ENCODE measurements at places on chromosomes 6 and 20.

GRCh38 chr6:144954241-144954556 is 669.1 kb downstream of the UTRN start:
- no peak for DNase-seq

DNA sequence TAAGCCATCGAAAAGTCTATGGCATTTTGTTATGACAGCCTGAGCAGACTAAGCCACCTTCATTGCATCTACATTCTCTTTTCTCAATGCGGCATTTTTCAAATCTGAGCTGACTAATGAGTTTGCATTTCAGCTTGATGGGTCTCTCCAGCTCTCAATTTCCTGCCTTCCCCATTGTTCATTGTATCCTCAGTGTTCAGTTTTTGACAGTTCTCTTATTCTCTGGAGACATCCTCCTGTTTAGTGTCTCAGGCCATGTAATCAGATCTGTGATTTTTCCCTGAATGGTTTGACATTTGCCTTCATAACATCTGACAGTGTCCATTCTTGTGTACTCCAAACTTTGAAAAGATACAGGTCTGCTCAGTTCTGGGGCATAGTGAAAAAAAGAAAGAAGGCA is 27.9 kb upstream of the MCM3 start:
- no peak for DNase-seq

DNA sequence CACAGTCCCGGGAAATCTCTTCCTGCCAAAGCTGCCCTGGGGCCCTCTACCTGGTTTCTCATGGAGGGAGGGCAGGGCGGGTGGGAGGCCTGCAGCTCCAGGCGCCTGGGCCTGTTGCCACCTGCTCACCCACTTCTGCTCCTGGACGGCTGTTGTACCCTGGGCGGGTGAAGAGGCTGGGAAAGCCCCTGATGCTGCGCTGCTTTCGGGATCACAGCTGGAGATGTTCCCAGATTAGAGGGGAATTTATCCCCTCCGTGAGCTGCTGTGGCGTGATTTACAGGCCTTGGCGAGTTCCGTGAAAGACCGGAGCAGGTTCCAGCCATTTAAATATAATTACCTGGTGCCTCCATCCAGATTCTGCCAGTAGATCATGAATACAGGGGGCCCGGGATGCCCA is 12.3 kb upstream of the VSTM2L start:
- DNase-seq = no peak

GRCh38 chr6:36149476-36149875 is 19.2 kb downstream of the MAPK13 start:
- no peak for DNase-seq

DNA sequence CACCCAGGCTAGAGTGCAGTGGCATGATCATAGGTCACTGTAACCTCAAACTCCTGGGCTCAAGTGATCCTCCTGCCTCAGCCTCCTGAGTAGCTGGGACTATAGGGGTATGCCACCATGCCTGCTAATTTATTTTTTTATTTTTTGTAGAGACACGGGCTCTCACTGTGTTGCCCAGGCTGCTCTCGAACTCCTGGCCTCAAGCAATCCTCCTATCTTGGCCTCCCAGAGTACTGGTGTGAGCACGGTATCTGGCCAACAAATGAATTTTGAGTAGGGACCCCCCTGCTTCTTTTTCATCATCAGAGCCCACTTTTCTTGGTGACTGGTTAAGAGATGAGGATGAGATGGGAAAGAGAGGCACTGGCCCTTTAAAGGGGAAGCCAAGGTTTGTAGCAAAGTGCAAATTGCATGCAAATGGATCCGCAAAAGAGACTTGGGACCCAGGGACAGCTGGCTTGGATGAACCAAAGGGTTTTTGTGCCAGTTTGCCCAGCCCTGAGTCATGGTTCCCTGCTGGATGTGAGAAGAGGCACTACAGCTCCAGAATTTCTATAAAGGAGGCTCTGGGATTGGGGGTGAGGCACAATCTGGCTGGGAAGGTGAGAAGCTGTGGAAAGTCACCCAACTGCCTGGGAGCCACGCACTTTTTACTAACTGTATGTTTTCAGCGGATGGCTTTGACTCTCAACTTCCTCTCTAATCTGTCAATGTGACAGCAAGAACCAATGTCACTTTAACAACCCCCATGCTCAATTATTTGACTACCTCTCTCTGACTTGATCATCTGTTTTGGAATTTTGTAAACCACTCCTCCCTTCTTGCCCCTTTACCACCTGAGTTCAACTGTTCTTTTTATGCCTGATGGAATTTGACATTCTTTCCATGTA is 58.7 kb upstream of the RNF24 start:
- no peak for DNase-seq

- no peak for DNase-seq
These were observed 33.4 kb downstream of the PLN start for GRCh38 chr6:118581489-118581959.

DNA sequence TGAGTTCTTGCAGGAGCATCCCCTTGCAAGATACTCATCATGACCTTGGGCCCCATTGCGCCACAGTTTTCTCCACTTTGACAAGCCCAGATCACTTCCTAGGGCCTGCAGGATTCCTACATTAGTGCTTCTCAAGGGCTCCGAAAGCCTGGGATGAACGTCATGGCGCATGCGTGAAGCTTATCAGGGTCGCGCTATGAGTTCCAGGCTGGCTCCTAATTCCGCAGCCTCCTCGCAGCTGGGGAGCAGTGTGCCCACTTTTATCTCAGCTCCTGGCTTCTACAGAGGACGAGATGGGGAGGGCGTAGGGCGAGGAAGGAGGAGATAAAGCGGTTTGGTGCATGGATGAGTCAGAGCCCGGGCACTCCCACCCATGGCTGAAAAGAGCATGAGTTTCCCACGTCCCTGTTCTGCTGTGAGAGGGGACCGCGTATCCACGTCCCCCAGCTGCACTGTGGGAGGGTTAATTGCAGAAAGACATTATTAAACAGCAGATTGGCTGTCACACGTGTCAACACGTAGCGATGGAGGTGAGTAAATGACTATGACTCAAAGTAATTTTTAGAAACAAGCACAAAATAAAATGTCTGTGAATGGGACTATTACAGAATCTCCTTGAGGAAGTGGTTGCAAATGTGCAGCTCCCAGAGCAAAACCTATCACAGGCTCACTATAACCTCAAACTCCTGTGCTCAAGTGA is 72.9 kb upstream of the DSP start:
- no peak for DNase-seq

DNA sequence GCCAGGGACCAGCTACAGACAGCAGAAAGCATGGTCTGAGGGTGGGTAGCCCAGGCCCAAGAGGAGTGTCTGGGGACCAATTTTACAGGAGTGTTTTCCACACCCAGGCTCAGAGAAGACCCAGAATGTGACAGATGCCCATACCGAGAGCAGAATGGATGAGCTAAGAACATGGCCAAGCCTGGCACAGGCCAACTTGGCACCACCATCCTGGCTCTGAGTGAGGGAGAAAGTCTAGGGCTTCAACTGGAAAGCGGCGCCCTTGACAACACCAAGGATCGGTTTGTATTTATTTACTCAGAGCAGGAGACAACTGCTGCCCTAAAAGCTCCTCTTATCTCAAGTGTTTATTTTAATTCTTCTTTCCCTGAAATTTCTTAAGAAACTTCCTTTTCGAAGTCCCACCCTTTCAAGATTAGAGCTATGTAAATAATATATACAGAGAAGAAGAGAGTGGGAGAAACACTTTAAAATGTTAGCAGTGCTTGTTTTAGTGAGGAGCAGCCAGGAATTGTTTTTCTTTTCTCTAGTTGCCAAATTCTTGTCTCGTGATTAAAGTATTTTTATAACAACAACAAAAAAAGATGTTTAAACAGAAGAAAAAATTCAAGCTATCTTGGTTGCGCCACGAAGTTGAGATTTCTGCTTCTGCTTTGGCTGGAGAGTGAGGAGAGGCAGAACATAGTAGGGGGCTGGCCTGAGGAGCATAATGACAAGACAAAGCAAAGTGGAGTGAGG is 16.2 kb downstream of the TNXB start:
- no peak for DNase-seq

DNA sequence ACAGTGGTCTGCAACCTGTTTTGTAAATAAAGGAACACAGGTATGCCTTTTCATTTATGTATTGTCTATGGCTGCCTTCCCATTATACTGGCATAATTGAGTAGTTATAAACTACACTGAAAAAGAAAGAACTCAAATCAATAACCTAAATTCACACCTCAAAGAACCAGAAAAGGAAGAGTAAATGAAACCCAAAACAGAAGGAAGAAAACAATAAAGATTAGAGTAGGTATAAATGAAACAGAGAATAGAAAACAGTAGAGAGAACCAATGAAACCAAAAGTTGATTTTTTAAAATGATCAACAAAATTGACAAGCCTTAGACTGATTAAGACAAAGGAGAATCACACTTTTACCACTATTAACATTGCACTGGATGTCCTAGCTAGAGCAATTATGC is 34.7 kb downstream of the FAM184A start:
- DNase-seq = no peak

DNA sequence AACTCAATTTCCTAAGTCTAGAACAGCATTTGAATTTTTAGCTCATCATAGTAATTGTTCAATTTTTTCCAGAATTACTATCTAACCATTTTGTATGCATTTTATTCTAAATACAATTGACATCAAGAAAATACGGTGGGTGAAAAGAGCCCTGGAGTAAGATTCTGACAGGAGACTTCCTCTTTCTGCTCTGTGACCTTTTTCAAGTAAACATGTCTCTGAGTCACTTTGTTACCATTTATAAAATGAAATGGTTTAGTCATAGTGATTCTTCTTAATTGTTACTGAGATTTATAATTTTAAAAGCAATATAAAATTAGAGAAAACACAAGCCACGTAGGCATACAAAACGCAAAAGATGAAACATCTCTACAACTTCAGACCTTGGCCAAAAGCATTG is 80.2 kb downstream of the PLCB1 start:
- DNase-seq = no peak

GRCh38 chr20:46293084-46293483 is 15.2 kb downstream of the CDH22 start:
- no peak for DNase-seq

DNA sequence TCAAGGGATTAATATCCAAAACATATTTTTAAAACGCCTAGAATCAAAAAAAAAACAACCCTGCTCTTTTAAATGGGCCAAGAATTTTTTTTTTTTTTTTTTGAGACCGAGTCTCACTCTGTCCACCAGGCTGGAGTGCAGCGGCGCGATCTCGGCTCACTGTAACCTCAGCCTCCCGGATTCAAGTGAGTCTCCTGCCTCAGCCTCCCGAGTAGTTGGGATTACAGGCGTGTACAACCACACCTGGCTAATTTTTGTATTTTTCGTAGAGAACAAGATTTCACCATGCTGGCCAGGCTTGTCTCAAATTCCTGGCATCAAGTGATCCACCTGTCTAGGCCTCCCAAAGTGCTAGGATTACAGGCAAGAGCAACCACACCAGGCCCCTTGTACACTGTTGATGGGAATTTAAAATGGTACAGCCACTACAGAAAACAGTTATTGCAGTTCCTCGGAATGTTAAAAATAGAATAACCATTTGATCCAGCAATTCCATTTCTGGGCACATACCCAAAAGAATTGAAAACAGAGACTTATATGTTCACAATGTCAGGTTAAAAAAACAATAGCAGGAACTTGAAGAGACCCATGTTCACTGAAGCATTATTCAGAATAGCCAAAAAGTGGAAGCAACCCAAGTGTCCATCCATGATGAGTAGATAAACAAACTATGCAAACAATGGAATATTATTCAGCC is 3.1 kb upstream of the MYL9 start:
- DNase-seq = no peak

DNA sequence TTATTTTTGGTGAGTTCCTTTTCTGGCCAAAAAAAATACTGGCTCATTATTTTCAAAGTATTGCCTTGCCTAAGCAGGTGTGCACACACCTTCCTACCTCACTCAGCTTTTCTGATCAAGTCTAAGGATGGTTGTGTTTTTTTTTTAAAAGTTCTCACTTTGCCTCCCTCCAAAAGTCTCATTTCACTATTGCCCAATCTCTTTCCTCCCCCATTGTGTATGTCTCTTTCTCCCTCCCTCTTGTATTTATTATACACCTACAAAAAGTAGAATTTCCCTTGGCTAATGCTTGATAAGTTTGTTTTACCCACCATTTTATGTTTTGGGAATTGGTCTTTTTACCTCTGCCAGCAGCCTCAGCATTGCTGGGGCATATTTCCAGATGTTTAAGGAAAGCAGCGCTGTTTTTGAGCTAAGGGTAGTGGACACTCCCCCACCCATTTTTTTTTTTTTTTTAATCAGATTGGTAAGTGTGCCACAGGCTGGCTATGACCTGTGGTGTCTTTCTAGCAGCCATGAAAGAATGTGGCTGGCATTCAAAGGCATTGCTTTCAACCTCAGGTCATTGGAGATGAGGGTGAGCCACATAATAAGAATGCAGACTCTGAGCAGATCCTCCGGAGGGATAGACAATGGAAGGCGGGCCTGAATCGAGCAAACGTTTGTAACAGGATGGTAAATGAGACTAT is 668.6 kb downstream of the UTRN start:
- no peak for DNase-seq

DNA sequence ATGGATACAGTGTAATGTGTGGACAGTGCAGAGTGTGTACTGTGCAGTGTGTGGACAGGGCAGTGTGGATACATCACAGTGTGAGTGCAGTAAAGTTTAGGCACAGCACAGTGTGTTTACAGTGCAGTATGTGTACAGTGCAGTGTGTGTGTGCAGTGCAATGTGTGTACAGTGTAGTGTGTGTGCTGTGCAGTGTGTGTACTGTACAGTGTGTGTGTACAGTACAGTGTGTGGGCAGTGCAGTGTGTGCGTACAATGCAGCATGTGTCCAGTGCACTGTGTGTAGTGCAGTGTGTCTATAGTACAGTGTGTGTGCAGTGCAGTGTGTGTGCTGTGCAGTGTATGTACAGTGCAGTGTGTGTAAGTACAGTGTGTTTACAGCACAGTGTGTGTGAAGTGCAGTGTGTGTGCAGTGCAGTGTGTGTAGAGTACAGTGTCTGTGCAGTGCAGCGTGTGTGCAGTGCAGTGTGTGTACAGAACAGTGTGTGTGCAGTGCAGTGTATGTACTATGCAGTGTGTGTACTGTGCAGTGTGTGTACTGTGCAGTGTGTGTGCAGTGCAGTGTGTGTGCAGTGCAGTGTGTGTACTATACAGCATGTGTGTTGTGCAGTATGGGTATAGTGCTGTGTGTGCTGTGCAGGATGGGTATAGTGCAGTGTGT is 385.2 kb downstream of the KIF16B start:
- DNase-seq = no peak

- DNase-seq = no peak
These were observed 56.1 kb downstream of the ANKRD6 start for GRCh38 chr6:89489078-89489477.

GRCh38 chr20:38985603-38986170 is 23.5 kb downstream of the DHX35 start:
- DNase-seq = no peak

GRCh38 chr6:24274441-24275083 is 83.3 kb downstream of the DCDC2 start:
- no peak for DNase-seq
